Activated CD4-positive, alpha-beta T cell treated with anti-CD3 and anti-CD28 coated beads for 4 hours (primary cell): ENCODE measurements at places on chromosomes 11 and 22.

- no peak for DNase-seq
Observed at GRCh38 chr11:67289651-67290479, 762 bp downstream of the ANKRD13D start.

DNA sequence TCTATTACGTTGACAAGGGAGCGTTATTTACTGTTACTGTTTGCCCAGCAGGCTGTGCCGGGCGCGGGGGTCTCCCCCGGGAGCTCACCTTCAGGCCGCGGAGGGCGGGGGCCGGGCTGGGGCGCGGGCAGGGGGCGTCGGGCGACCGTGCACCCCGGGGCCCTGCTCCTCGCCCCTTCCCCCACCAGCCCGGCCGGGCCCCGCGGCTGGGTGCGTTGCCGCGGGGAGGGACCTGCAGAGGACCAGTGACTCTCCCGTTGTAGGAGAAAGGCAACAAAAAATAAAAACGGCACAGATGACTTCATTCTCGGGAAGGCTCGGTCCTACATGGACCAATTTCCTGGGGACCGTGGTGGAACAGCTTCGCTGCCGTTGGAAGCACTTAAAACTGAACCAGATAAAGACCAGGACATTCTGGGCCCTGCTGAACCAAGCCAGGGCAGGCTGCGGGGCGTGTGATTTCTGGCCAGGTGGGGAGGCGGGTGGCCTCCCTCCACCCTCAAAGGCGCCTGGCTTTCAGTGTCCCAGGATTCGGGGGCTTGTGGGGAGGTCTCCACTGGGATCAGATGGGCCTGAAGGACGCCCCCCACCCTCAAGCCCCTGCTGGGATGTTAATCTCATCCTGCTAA is 57.4 kb downstream of the IGLL1 start:
- DNase-seq, result no peak

DNA sequence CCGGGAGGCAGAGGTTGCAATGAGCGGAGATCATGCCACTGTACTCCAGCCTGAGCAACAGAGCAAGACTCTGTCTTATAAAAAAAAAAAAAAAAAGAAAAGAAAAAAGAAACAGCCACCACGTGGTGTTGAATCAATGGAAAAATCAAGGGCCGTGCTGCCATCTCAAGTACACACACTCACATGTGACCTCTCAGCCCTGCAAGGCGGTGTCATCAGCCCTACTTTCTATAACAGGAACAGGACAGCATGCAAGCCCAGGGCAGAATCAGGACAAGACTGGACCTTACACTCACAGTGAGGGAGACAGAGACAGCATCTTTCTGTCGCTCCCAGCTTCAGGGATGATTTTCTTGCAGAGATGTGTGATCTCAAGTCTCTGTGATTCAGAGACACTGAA is 179.6 kb downstream of the MPPED1 start:
- DNase-seq, result no peak

GRCh38 chr11:87819151-87819550 is 356.1 kb downstream of the RAB38 start:
- no peak for DNase-seq

DNA sequence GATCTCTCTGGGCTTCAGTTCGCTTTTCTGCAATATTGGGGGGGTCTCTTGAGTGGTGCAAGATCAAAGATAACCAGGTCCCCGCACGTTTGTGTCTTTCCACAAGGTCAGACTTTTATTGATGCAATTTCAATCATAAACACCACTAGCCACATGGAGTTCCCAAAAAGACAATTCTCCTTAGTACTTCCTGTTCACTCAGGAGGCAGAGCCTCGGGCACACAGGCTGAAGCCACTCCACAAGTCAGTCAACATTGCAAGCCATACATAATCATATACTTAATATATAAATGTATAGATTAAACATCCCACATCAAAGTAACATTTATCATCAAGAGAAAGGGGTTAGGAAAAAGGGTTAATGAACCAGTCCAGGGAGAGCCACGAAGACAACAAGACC is 12.0 kb downstream of the ST14 start:
- DNase-seq, result no peak

DNA sequence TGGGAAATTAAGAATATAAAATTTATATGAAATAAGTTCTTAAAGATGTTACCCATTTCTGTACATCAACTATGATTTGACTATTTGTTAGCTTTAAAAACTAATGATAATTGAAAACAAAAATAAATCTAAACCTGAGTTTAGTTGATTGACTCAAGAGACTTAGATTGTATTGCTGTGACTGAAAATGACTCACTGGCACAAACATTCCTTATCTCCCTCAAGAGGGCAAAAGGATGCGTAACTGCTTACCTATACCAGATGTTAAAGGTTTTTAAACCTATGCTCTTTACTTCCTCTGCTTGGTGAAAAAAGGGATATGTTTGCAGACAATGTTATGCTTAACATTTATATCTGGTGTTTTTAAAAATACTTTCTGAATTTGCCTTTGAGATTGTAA is 30.3 kb downstream of the ATM start:
- DNase-seq, result no peak

- DNase-seq, result no peak
Observed at GRCh38 chr22:33076343-33076742, 18.2 kb upstream of the SYN3 start.

DNA sequence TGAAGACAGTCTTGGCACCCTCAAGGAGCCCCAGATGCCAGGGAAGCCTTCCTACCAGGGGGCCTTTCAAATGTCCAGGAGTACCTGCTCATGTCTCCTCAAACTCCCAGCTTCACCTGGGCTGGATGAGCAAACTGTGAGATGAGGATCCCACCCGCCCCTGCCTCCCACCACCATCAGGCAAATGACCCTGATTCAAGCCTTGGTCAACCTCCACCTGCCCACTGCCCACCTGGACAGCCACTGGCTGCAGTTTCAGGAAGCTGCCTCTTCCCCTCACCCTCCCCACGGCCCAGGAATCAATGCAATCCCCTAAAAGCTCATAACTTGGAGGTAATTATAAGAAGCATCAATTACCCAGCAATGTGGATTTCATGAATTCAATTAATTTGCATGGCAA is 122.7 kb downstream of the BUD13 start:
- DNase-seq, result no peak

- no peak for DNase-seq
Observed at GRCh38 chr11:110148775-110149744, 55.9 kb downstream of the ZC3H12C start.

GRCh38 chr11:118488480-118489109 is 38.7 kb upstream of the TTC36 start:
- peak; percentile 82 for DNase-seq

GRCh38 chr11:10653261-10653660 is 40.3 kb downstream of the IRAG1 start:
- DNase-seq, result no peak

DNA sequence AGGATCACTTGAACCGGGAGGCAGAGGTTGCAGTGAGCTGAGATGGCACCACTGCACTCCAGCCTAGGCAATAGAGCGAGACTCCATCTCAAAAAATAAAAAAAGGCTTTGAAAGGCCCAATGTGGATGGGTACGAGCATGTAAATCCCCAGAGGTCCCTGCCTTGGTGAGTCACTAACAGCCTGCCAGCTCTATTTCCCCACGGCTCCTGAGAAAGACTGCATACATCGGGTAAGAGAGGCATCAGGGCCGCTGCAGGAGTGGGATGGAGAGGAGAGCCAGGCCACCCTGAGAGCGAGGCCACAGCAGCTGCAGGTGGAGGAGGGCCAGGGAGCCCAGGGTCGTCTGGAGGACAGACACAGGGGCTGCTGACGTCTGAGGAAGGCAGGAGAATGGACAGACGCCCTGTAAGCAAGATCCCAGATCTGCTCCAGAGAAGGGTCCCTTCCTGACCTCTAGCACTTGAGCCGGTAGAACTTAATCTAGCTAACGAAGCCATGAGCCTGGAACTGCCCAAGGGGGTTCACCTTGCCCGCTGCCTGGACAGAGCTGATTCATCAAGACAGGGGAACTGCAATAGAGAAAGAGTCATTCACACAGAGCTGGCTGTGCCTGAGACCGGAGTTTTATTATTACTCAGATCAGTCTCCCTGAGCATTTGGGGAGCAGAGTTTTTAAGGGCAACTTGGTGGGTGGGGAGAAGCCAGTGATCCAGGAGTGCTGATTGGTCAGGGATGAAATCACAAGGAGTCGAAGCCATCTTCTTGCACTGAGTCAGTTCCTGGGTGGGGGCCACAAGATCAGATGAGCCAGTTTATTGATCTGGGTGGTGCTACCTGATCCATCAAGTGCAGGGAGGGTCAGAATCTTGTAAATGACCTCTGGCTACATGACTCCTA is 5.1 kb upstream of the KRTAP5-9 start:
- no peak for DNase-seq

DNA sequence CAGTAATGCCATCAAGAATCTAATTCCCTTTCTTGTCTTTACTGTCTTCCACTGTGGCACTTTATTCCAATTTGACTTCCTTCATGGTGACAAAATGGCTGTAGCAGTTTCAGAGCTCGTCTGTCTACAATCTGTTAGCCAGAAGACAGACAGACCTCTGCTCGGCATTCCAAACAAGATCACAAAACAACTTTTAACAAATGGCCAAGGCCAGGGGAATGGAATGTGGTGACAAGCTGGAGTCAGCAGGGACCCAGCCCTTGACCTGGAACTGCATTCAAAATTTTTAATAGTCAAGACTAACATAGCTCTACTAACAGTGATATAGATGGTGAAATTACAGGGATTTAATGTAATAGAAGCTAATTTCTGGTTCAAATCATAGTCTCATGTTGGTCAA is 637.2 kb downstream of the ETS1 start:
- no peak for DNase-seq

DNA sequence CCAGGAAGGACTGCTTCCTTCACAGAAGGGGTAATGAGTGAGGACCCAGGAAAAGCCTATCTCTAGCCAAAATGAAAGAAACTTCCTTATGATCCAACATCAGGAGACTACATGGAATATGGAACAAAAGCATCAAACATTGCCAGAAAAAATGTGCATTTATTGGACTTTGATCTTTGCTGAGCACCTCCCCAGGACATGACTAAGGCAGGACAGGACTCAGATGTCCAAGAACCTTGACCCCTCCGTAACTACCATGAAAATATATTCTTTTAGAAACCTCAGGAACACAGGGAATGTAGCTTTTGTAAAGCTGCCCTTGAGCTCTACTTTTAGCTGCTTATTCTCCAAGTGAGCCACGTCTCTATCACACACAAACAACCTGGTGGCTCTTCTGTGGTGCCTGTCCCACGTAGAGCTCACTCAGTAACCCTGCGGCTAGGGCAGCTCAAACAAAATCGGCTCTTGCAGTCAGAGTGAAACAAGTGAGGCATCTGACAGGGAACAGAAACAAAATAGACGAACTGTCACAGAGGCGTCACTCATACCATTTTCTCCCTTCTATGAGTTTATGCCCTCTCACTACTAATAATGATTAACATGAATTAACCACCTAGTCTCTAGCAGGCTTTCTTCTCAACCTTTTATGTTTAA is 471.5 kb upstream of the API5 start:
- DNase-seq, result no peak

- DNase-seq, result no peak
Observed at GRCh38 chr11:32433914-32434355, 1.4 kb downstream of the WT1 start.

DNA sequence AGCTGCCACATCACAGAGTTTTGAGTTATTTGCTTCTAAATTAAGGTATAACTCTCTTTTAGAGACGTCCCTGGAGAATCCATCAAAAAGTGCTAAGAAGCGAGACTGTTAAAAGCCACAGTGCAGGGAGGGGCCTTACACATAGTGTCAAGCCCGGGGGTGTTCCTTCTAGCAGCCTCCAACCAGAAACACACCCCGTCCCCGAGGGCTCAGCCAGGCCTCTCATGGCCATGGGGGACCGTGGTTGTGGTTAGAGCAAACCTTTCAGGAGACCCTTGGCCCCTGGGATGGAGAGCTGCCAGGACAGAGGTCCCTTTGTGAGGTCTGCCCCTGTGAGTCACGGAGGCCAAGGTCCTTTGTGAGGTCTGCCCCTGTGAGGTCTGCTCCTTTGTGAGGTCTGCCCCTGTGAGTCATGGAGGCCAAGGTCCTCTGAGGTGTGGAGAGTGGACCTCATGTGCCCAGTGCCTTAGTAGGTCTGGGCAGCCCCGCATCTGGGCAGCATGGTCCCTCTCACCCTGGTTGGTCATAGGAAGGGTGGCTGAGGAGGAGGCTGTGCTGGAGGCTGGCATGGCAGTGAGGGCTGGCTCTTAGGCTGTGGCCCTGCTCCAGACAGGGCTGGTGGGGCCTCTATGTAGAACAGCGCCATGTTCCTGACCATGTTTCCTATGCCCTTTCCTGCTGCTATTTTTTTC is 5.4 kb downstream of the GNAZ start:
- DNase-seq, result no peak

GRCh38 chr22:33438273-33438672 is 380.1 kb upstream of the SYN3 start:
- no peak for DNase-seq

DNA sequence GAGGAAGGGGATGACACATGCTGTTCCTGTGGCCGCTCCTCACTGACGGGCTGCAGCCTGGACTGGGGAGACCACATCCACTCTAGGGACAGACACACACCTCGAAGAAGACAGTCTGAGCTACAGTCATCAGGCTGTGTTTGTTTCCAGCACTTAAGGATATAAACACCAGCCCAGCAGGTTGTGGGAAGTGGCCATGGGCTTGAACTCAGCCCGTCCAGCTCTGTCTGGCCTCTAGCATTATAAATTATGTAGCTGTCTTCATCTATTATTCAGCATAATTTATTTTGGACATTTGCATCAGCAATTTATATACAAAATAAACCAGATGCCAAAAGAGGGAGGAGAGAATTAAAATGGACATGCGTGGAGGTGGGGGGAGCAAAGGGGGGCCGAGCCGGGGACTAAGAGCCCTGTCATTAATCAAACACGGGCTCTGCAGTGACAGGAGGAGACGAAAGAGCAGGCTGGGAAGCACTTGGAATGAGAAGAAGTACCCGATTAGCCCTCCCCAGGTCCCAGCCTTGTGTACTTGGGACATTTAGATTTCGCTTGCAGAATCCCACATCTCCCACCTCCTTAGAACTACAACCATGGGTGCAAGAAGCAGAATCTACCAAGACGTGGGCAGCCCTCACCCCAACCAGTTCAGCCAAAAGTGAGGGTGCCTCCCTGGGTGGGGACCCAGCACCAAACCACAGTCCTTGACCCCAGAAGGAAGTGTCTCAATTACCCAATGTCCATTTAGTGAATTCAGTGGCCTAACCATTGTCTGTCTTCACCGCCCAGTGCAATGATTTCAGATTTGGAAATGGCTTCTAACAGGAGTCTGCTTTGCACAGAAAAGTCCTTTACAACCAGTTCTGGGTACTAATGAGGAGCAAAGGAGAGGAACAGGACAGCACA is 309.6 kb downstream of the OPCML start:
- DNase-seq, result no peak

GRCh38 chr11:115425250-115425649 is 79.0 kb downstream of the CADM1 start:
- no peak for DNase-seq
